Stimulated activated CD8-positive, alpha-beta memory T cell treated with anti-CD3 and anti-CD28 coated beads, Interleukin-7, amount 100 ng/mL, for 4 hours (primary cell): ENCODE measurements at places on chromosomes 12 and 14.

- DNase-seq, result no peak
Measured at GRCh38 chr14:68979722-68980451, 785 bp upstream of the ACTN1 start.

DNA sequence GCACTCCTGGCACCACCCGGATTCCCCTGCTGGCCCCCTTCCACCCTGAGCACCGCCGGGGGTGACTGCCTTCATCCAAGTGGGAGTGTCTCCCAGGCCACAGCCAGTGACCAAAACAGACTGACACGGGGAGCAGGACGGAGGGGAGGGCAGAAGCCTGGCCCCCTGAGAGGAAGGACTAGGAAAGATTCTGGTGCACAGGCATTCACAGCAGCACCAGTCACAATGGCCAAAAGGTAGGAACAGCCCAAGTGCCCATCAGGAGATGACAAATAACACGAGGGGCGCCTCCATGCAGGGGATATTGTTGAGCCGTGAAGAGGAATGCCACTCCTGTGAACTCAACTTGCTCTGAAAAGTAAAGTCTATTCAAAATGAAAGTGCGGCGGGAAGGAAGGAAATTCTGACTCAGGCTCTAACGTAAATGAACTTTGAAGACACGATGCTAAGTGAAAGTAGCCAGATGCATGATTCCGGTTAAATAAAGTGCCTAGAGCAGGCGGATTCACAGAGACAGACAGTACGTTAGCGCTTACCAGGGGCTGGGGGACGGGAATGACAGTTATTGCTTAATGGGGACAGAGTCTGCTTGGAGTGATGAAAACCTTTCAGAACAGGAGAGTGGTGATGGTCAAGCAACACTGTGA is 146.1 kb upstream of the NCOR2 start:
- DNase-seq, result peak; percentile 35

GRCh38 chr14:66284346-66284745 is 201.8 kb upstream of the CCDC196 start:
- no peak for DNase-seq

- peak; percentile 89 for DNase-seq
Measured at GRCh38 chr14:77760381-77761204, at the start of gene SNW1. Gene SNW1, minus strand, starts transcription at chr14:77761156. Its CDS starts 29 bp downstream, at chr14:77761127.

GRCh38 chr12:40168868-40169267 is 55.9 kb upstream of the LRRK2 start:
- DNase-seq, result no peak
